Type B pancreatic cell (in vitro differentiated cells): ENCODE measurements at places on chromosomes 3 and 15.

- no peak for DNase-seq
Measured at GRCh38 chr3:53677413-53677812, 168.8 kb downstream of the CHDH start.

GRCh38 chr3:184377882-184378445 lies at the start of gene THPO:
TSS of gene THPO (minus strand) at chr3:184378207. CDS start at chr3:184376259, 1,948 bp downstream.
- no peak for DNase-seq

- DNase-seq = no peak
Measured at GRCh38 chr3:119240101-119240590, 532 bp downstream of the B4GALT4 start.

DNA sequence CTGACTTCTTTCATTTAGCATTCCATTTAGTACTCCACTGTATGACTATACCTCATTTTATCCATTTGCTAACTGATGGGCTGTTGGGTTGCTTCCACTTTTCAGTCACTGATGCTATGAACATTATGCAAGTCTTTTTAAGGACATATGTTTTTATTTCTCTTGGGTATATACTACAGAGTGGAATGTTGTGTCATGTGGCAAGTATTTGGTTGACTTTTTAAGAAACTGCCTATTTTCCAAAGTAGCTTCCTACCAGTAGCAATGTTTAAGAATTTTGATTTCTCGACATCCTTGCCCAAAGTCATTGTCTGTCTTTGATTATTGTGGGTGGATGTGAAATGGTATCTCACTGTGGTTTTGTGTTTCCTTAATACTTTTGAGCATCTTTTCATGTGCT lies 110.1 kb upstream of the TPM1 start:
- DNase-seq = no peak

- DNase-seq = no peak
Measured at GRCh38 chr3:73576999-73577461, 47.7 kb downstream of the PDZRN3 start.

DNA sequence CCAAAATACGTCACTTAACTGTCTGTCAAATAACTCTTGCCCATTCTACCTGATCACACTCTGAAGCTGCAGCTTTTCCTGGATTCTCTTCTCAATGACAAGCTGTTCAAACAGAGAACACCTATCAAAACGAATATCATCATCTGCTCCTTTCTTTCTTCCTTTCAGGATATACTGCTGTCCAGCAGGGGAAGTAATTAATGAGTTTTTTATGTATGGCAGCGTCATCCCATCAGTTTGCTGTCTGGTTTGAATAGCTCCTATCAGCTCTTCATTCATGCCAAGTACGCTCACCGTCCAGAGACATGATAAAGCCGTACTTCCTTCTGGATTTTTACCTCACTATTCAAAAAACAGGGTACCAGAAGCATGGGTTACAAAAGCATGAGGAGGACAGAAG lies at the start of gene CHRM5:
TSS of gene CHRM5 (plus strand) at position 274 of the 400 bp plus-strand sequence. CDS start 94,221 bp downstream, outside the sequence.
- DNase-seq = no peak

DNA sequence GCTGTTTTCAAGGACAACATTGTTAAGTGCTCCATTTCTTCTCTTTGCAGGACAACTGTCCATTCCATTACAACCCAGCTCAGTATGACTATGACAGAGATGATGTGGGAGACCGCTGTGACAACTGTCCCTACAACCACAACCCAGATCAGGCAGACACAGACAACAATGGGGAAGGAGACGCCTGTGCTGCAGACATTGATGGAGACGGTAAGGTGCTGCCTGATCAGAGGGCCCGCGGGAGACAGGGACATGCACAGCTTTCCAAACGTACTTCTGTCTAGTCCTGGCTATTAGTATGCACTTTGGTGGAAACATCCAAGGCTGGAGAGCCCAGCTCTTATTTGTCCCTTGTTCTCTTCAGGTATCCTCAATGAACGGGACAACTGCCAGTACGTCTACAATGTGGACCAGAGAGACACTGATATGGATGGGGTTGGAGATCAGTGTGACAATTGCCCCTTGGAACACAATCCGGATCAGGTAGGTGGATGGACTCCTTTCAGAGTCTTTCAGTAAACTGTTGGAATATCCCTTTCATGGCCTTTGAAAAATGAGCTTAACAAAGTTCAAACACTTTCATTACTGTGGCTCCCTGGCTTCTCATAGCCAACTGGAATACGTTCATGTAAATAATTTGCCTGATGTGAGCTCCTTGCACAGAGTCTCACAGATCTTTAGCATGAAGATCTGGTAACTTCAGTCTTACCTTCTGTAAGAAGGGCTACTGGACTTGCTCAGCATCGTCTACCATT lies 10.4 kb downstream of the THBS1 start:
- DNase-seq = no peak

DNA sequence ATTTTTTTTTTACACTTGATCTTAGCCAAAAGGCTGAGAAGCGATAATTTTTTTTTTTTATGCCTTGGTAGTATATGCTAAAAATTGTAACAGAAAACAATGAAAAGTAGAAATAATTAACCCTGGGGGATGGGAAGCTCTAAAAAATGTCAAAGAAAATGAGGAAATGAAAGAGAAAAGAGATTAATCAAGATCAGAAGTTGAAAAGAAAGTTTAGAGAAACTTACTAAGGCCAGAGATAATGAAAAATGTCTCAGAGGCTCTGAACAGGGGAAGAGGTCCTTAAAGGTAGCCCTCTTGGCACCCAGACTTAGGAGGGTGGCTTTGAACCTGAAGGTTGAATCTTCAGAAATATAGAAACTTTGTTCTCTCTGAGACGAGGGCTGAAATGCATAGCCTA lies 58.6 kb upstream of the ZBED2 start:
- DNase-seq = no peak

GRCh38 chr15:99180086-99180963 lies 69.1 kb downstream of the TTC23 start:
- no peak for DNase-seq

- no peak for DNase-seq
Measured at GRCh38 chr3:124974691-124975090, 40.1 kb upstream of the MUC13 start.

GRCh38 chr3:114671741-114672510 lies 378.1 kb downstream of the TIGIT start:
- DNase-seq = no peak

DNA sequence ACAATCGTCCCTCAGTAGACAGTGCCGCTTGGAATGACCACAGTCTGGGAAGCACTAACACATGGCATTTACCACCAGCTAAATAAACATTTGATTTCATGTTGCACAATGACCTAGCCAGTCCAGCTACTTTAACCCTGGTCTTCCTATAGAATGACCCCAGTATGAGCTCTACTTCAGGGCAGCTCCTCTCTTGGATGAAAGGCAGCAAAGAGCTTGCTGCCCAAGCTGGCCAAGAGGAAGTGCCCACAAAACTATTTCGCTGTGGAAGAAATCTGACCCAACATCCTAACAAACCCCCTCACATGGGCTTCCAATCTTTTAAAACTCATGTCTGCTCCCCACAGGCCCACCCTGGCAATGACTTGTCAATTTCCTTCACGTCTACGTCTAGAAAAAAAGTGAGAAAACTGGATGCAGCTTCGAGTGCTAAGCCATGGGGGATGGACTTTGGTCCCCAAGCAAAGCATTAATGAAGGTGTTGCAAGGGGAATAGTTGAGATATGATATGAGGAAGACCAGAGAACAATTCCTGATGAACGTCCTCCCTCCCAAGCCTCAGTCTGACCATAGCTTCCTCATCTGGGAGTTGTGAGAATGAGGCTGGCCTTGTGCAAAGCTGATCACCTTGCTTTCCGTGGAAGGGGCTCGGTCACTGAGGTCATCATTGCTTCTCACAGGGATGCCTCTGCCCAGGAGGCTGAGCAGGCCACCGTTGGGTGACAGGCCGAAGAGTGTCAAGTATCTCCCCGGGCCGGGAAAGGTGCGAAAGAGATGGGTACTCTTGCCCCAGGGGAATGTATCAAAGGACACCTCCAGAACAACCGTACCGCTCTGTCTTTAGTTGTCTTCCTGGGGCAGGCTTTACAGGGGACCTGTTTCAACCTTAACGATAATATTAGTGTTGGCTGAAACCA lies 964 bp downstream of the SLC25A20 start:
- DNase-seq = no peak

- DNase-seq = no peak
Measured at GRCh38 chr3:136882571-136882970, 20.6 kb downstream of the NCK1 start.

GRCh38 chr15:25240461-25241021 lies 198.3 kb downstream of the UBE3A start:
- DNase-seq = no peak

DNA sequence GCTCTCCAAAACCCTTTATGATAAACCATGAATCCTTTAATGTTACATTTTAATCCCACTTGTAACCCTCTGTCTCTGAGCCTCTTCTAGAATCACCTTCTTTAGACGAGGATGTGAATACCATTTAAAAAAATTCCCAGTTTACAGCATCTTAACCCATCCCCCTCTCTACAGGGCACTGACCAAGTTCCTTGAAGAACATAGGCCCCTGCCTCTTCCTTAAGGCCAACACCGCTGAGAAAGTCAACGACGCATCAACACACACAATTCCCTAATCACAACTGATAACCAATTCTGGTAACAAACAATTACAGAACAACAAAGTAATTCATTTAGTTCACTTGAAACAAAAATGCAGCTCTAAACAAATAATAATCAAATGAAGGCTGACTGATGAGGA lies 130.3 kb downstream of the DLG1 start:
- DNase-seq = no peak

- DNase-seq = no peak
Measured at GRCh38 chr3:181913254-181913653, 201.5 kb downstream of the SOX2 start.

DNA sequence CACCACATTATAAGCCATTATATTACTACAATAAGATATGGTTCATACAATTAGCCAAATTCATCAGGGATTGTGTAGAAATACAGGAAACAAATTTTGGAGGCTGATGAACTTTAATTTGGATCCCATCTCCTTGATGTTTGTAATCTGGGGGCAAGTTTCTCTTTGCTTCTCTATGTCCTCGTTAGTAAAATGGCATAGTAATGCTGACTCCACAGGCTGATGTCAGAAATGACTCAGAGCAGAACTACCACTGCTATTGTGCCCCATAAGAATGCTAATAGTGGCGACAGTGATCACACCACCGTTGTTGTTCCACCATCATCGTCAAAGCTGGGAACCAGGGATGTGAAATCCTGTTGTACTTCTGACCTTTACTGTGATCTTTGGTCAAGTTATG lies 722.3 kb upstream of the LMCD1 start:
- DNase-seq = no peak

- no peak for DNase-seq
Measured at GRCh38 chr3:181722766-181723425, 11.2 kb downstream of the SOX2 start.

- DNase-seq = no peak
Measured at GRCh38 chr3:160115387-160115786, 109.8 kb upstream of the C3orf80 start.

DNA sequence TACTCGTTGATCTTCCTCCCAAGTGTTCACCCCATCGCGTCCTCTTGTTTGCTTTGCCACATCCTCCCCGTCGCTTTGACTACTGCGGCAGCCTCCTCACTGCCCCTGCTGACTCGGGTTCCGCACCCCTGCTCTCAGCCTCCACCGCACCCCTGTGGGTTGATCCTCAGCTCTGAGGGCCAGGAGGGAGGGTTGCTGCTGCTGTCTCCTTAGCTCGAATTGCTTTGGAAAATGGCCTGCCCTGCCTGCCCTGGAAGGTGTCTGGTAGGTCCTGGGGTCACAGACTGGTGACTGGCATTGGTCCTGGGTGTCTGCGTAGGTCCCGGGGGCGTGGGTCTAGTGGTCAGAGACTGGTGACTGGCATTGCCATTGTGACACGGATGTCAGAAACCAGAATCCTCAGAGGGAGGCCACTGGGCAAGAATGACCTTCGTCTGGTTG lies 9.4 kb downstream of the MUC4 start:
- DNase-seq = no peak

DNA sequence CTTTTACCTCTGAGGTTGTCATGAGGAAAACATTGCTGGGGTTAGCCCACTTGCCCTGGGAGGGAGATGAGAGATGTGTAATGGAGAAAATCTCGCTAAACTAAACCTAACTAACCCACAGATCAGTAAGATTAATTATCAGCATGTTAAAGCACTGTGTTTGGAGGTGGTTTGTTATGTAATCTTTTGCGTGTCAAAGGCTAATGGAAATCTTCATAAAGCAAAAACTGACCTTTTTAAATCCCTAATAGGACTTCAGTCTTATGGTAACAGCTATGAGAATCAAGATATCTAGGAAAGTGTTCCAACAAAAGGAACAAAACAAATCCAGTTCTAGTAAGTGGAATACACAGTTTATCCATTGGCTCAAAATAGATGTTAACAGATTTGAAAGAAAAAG lies 102.7 kb downstream of the PLOD2 start:
- no peak for DNase-seq

GRCh38 chr3:141280086-141280485 lies 48.5 kb downstream of the PXYLP1 start:
- no peak for DNase-seq

DNA sequence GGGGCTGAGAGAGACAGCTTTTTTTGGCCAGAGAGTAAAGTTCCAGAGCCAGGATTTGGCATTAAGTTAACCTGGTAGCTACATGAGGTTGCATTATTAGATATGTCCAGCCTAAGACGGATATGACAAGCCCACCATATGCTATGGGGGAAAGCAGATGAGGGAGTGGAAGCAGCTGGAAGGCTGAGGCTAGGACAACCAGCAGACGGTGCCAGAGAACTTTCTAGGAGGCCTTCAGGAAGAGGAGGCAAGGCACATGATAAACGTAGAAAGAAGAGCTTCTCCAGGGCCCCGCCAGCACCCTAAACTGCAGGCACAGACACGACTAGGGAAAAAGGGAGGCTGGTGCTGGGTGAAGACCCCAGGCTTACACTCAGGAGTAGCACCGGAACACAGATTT lies 87.0 kb downstream of the CTNNB1 start:
- DNase-seq = no peak

GRCh38 chr3:112074616-112075497 lies 11.3 kb upstream of the C3orf52 start:
- DNase-seq = no peak

GRCh38 chr15:36659917-36660316 lies 80.5 kb downstream of the CDIN1 start:
- no peak for DNase-seq

GRCh38 chr3:51436998-51437639 lies 46.0 kb downstream of the RBM15B start:
- no peak for DNase-seq

- DNase-seq = peak; percentile 45
Measured at GRCh38 chr3:42847731-42848130, 27.9 kb downstream of the CYP8B1 start.

GRCh38 chr3:184230603-184231528 lies 1.5 kb downstream of the VWA5B2 start:
- no peak for DNase-seq

- DNase-seq = peak; percentile 57
Measured at GRCh38 chr3:127424766-127425504, 137.1 kb upstream of the PRR20G start.
